ENCODE measurements at places on chromosomes 11 and 22.

GRCh38 chr11:114396916-114397315, 3.4 kb downstream of the C11orf71 start:
- no peak for DNase-seq

DNA sequence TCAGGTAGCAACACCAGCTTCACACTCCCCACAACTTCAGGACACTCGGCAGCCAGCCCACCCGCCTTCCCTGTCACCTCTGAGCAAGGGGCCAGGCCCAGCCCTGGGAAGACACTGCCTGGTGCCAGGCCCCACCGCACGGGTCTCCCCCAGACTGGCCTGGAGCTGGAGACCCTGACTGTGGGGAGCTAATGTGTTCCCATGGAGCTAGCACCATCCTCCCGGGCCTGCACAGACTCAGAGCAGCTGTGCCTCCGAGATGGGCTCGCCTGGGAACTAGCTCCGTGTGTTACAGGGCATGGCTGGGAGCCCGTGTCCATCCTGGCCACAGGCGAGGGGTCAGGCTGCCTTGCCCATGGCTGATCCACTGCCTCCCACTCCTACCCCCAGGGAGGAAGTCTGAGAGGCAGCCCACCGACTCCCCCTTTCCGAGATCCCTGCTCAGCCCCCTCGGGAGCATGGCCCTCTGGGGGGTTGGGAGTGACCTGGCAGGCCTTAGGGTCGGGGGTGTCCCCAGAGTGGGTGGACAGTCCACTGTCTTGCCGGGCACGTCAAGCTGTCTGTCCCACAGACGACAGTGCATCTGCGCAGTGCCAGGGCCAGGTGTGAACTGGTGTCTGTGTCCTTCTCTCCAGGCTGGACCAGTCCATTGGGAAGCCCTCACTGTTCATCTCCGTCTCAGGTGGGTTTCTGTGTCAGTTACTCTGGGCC, 76.7 kb upstream of the KCNQ1OT1 start:
- no peak for DNase-seq

GRCh38 chr11:16997624-16998023, 16.6 kb downstream of the PLEKHA7 start:
- DNase-seq: no peak

DNA sequence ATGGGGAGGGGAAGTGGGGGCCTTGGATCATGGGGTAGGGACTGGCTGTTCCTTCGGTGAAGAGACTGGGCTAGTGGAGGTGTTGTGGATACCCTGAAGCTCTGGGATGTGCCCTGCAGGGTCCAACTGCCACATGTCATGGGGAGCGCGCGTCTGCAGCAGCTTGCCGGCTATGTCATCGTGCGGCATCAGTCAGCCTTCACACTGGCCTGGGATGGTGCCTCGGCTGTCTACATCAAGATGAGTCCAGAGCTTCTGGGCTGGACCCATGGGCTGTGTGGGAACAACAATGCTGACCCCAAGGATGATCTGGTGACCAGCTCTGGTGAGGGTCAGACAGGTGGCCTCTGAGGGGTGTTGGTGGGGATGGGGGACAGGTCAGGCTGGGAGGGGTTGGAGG, 9.9 kb downstream of the OTOG start:
- DNase-seq: no peak

DNA sequence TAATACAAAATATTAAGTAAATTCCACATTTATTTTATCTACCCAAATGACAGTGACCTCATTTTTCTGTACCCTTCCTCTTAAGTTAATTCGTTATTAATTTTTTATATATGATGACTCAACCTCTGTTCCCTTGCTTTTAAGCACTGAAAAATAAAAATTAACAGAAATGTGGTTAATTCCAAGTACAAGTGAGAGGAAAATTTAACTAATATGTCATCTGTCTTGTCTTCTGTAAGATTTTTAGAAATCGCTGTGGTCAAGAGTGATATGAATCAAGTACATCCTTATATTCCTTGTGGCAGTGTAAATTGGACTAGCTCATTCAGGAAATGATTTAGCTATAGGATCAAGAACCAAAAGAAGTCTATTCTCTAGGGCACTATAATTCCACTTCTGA, 74.5 kb downstream of the PDHX start:
- DNase-seq: no peak

All from esophagus squamous epithelium (tissue), 5 donors.